ENCODE measurements at places on chromosomes 12 and 14. TPM values are rescaled to one million over a fixed set of nuclear protein-coding genes. Genes with fewer than 3 reads are reported as not detected.
A peak's percentile ranks its signal among the peaks of the same experiment; 100 is the strongest.

Gene INHBC
- total RNA-seq, result 0.13 TPM

Gene CPSF6
- total RNA-seq, result 103 TPM

Gene IFI27
- 2.0 TPM for total RNA-seq

Gene NOPCHAP1
- 39.6 TPM for total RNA-seq

DNA sequence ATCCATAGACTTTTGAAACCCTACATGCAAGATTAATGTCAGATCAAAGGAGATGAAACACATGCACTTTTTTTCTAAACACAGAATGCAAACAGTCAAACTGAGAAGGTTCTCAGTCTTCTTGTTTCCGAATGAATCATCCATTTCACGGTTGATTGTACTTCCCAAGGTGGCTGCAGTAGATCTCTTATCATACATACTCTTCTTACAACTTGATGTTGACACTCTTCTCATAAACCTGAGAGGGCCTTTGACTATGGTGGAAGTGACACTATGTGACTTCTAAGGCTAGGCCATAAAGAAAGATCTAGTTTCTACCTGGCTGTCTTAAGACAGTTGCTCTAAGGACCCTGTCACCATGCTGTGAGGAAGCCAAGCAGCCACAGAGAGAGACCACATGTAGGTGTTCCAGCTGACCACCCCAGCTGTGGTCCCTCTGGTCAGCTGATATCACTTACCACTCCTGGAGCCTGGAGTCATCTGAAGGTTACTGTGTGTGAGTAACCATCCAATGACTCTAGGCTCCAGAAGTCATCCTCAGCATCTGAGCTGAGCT is 67.2 kb upstream of the HMGA2 start:
- H3K27ac ChIP-seq, result peak overlapping the region; percentile 62
- H3K36me3 ChIP-seq, result no peaks in the 10 kb centered on the region
- no peak overlapping the region for H3K4me3 ChIP-seq
- peaks cover 24% of the 10 kb centered on the region for H3K4me1 ChIP-seq
- DNase-seq, result peak; percentile 87

GRCh38 chr14:63616015-63616414 is 25.7 kb downstream of the WDR89 start:
- H3K27me3 ChIP-seq, result no peaks in the 10 kb centered on the region
- no peaks in the 10 kb centered on the region for H3K36me3 ChIP-seq
- no peak overlapping the region for H3K27ac ChIP-seq
- H3K4me3 ChIP-seq, result no peak overlapping the region
- H3K4me1 ChIP-seq, result peaks cover 4% of the 10 kb centered on the region

GRCh38 chr14:94058674-94059138 is 22.3 kb downstream of the DDX24 start:
- H3K4me1 ChIP-seq, result peaks cover 26% of the 10 kb centered on the region
- no peak for DNase-seq
- H3K27me3 ChIP-seq, result no peaks in the 10 kb centered on the region
- no peak overlapping the region for H3K27ac ChIP-seq
- peaks cover 48% of the 10 kb centered on the region for H3K36me3 ChIP-seq

Gene KCNK10
- total RNA-seq, result not detected

- DNase-seq, result no peak
- H3K27ac ChIP-seq, result no peak overlapping the region
- no peaks in the 10 kb centered on the region for H3K27me3 ChIP-seq
- H3K4me3 ChIP-seq, result no peak overlapping the region
Observed at GRCh38 chr12:41634091-41634490, 446.0 kb downstream of the PDZRN4 start.

Gene BIN2
- total RNA-seq, result 28.1 TPM

Gene ALG10
- total RNA-seq, result 14.8 TPM

- H3K27me3 ChIP-seq, result no peaks in the 10 kb centered on the region
- H3K4me1 ChIP-seq, result peaks cover 40% of the 10 kb centered on the region
- H3K27ac ChIP-seq, result peak overlapping the region; percentile 93
- DNase-seq, result peak; percentile 90
Observed at GRCh38 chr14:61438860-61439765, 117.7 kb downstream of the PRKCH start.

DNA sequence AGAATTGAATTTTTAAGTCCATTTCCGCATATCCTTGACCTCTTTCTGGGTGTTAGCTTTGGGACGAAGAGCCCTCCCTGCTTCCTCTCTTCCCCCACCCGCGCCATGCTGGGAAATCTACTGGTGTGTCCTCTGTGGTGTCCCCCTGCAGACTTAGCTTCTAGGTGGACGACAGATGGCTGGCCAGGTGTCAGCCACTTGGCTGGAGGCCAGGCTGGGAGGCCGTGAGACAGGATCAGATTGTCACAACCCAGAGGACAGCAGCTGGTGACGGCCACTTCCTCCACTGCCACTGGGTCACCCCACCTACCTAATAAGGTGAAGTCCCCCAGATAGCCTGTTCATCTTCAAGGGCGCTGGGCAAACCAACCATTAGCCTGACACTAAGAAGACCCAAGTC is 13.3 kb upstream of the DTX1 start:
- H3K36me3 ChIP-seq, result no peaks in the 10 kb centered on the region
- no peaks in the 10 kb centered on the region for H3K27me3 ChIP-seq
- no peak overlapping the region for H3K4me3 ChIP-seq
- H3K27ac ChIP-seq, result no peak overlapping the region

- no peak overlapping the region for H3K27ac ChIP-seq
- no peaks in the 10 kb centered on the region for H3K36me3 ChIP-seq
- no peaks in the 10 kb centered on the region for H3K27me3 ChIP-seq
- no peak for DNase-seq
- no peak overlapping the region for H3K4me3 ChIP-seq
Observed at GRCh38 chr14:101405171-101405883, 156.0 kb upstream of the DIO3 start.

Gene KSR2
- total RNA-seq, result 0.05 TPM

DNA sequence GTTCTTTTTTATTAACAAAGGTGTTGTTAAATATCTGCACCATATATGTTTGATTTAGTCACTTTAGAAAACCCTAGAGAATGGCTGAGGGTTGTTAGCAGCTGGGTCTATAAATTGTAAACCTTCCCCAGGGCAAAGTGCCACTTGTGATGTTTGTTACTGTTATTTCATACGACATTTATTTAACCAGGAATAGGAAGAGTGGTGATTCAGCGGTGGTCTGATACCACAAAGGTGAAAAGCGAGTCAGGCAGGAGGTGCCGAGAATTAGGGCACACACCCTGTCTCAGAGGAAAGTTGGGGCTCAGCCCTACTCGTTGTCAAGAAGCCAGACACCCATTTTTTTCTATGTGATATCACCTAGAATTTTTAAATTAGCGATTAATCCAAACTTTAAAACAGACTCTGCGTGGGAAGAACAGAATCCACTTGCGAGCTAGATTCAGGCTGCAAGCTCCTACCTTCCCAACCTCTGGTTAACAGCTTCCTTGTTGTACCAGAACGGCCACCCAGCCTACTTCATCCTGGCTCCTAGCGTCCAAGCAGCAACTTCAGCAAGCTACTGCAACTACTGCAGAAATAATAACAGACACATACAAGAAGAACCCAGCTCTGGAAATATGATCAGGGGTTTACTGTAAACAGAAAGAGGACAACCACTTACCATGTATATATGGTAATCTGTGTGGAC is 126.7 kb downstream of the TMEM132D start:
- no peak overlapping the region for H3K4me3 ChIP-seq
- no peak overlapping the region for H3K27ac ChIP-seq
- no peaks in the 10 kb centered on the region for H3K4me1 ChIP-seq
- no peak for DNase-seq
- H3K27me3 ChIP-seq, result no peaks in the 10 kb centered on the region

DNA sequence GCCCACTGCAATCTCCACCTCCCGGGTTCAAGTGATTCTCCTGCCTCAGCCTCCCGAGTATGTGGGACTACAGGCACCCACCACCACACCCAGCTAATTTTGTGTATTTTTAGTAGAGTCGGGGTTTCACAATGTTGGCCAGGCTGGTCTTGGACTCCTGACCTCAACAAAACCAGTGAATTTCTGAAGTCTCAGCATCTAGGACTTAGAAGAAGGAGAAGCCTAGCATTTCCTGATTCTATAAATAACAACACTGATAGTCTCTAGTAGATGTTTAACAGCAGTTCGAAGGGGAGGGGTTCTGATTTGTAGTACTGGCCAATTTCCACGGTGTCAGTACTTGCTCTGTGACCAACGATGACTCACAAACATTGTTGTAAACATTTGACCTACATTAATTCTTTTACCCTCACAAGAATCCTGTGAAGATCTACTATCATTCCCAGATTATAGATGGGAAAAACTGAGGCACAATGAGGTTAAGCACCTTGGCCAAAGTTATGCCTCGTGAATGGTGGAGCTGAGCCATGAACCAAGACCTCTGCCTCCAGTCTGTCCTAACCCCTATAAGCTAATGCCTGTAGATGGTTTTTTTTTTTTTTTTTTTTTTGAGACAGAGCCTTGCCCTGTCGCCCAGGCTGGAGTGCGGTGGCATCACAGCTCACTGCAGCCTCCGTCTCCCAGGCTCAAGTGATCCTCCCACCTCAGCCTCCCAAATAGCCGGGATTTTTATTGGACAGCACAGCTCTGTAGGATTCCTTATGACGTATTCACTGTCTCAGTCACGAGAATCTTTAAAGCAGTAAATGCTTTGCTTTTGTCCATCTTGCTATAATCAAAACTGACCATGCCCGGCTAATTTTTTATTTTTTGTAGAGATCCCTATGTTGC is 5.2 kb downstream of the P2RX4 start:
- H3K27ac ChIP-seq, result no peak overlapping the region
- no peaks in the 10 kb centered on the region for H3K27me3 ChIP-seq
- H3K4me3 ChIP-seq, result no peak overlapping the region
- H3K4me1 ChIP-seq, result peaks cover 9% of the 10 kb centered on the region
- H3K36me3 ChIP-seq, result no peaks in the 10 kb centered on the region

DNA sequence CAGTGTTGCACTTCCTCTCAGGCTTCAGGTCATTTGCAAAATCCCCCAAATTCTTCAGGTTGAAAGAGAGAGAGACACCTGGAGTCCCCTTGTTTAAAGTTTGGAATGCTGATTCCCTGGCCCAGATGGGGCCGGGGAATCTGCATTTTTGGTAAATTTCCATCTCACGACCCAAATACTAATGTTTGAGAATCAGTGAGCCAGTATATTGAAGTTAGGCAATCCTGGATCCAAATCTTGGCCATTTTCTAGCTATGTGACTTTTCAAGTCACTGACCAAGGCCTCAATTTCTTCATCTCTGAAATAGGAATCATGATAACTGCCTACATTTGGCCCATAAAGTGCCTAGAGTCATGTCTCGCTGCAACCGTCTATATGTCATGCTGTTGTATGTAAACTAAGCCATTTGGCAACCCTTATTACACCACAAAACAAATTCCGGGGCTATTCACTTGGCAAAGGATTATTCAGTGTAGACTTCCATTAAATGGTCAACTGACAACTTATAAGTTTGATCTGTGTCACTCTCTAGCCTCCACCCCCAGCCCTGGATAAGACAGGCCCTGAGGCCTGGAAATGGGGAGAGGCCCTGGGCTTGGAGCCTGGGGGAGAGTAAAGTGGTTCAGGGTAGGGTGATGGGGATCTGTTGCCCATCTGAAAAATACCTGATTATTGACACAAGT is 3.7 kb upstream of the ZFP36L1 start:
- DNase-seq, result no peak
- peaks cover 18% of the 10 kb centered on the region for H3K4me1 ChIP-seq
- peak overlapping the region; percentile 100 for H3K27ac ChIP-seq
- no peaks in the 10 kb centered on the region for H3K27me3 ChIP-seq
- peaks cover 5% of the 10 kb centered on the region for H3K36me3 ChIP-seq

Gene MYL2
- total RNA-seq, result 0.77 TPM

DNA sequence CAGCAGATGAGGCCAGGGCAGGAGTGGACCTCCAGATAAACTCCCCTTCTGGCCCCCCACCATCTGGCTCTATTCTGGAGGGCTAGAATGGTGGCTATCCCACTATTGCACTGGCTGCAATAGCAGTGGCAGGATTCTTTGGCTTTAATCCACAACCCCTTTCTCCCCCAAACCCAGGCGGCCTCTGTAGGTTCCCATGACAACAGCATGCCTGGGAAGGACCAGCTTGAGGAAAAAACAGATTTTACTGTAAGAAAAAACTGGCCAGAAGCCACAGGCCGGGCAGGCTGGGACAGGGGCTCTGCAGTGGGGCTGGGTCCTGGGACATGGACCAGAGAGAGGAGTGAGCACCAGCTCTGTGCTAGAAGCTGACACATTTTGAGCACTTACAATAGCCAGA is 13.6 kb upstream of the ACVR1B start:
- H3K27ac ChIP-seq, result no peak overlapping the region
- H3K4me1 ChIP-seq, result no peaks in the 10 kb centered on the region
- no peak for DNase-seq

- no peaks in the 10 kb centered on the region for H3K36me3 ChIP-seq
- no peak overlapping the region for H3K4me3 ChIP-seq
- H3K27me3 ChIP-seq, result no peaks in the 10 kb centered on the region
Observed at GRCh38 chr14:104734051-104734587, 10.1 kb downstream of the ADSS1 start.

- H3K36me3 ChIP-seq, result no peaks in the 10 kb centered on the region
- H3K27ac ChIP-seq, result no peak overlapping the region
- no peaks in the 10 kb centered on the region for H3K4me1 ChIP-seq
- H3K27me3 ChIP-seq, result no peaks in the 10 kb centered on the region
- no peak overlapping the region for H3K4me3 ChIP-seq
Observed at GRCh38 chr14:53742233-53742620, 214.4 kb downstream of the BMP4 start.

DNA sequence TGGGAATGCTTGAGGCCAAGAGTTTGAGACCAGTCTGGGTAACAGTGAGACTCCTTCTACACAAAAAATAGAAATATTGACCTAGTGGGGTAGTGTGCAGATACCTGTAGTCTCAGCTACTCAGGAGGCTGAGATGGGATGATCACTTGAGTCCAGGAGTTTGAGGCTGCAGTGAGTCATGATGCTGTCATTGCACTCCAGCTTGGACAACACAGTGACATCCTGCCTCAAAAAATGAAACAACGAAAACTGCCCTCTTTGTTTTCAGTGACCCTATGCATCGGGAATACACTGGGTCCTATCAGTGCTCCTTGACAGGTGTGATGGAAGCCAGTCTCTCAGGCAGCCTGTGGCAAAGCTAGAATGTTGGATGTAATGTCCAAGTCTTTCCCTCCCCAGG is 311.5 kb upstream of the OR4E1 start:
- H3K4me1 ChIP-seq, result no peaks in the 10 kb centered on the region
- no peak for DNase-seq
- H3K27me3 ChIP-seq, result no peaks in the 10 kb centered on the region
- H3K4me3 ChIP-seq, result no peak overlapping the region

- DNase-seq, result no peak
- no peaks in the 10 kb centered on the region for H3K4me1 ChIP-seq
- no peaks in the 10 kb centered on the region for H3K36me3 ChIP-seq
- no peaks in the 10 kb centered on the region for H3K27me3 ChIP-seq
- no peak overlapping the region for H3K27ac ChIP-seq
Observed at GRCh38 chr14:25463480-25463879, 413.5 kb upstream of the STXBP6 start.
